ENCODE measurements at places on chromosomes 3 and 15.

DNA sequence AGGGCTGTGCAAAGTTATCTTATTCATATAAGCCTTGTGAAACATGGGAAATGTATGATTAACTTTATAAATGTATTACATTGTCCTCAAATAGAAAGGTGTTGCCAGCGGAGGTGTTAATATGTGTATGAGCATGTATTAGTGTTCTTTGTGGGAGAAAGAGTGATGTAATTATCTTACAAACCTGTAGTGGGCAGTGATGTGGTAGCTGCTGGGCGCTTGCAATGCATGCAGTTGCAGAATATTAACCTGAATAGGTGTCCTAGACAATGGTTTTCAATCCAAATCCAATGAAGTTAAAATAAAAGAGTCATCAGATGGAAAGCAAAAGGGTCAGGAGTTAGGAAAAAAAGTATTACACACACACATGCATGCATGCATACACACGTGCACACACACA is 881.3 kb upstream of the CADM2 start:
- no peak overlapping the region for H3K4me3 ChIP-seq
- H3K36me3 ChIP-seq = no peaks in the 10 kb centered on the region
- no peaks in the 10 kb centered on the region for H3K4me1 ChIP-seq
- DNase-seq = no peak
- H3K27ac ChIP-seq = no peak overlapping the region

- peaks cover 16% of the 10 kb centered on the region for H3K36me3 ChIP-seq
- no peak overlapping the region for H3K4me3 ChIP-seq
- no peak for DNase-seq
- no peak overlapping the region for H3K27ac ChIP-seq
Measured at GRCh38 chr3:128446821-128447220, 19.9 kb downstream of the DNAJB8 start.

GRCh38 chr15:35358824-35359223 is 187.1 kb downstream of the DPH6 start:
- H3K4me1 ChIP-seq = no peaks in the 10 kb centered on the region
- no peak for DNase-seq
- no peaks in the 10 kb centered on the region for H3K36me3 ChIP-seq
- no peak overlapping the region for H3K4me3 ChIP-seq

DNA sequence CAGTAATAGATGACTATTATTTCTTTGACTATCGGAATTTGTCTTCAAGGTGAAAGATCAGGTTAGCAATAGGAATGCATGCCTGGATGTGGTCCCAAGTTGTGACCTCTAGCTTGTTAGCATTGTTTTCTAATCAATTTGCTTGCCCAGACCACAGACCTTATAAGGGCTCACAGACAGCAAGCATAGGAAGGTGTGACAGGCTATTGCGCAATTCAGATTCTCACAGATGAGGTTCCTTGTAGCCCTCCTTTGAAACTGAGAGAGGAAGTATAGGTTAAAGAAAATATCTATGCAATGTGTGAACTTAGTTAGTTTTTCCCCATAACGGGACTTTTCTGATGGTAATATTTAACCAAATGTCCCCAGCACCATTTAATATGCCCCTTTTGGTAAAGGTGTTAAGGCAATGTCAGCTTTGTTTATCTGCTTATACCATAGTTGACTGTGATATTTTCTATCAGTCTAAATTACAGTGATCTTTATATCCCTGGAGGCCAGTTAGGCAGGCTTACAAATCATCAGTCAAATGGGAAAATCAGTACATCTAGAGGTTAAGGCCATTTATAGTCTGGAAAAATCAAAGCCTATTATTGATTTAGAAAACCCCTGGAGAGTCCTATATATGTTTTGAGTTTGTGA is 168.1 kb upstream of the MBNL1 start:
- no peak overlapping the region for H3K4me3 ChIP-seq
- no peak for DNase-seq
- peaks cover 6% of the 10 kb centered on the region for H3K27me3 ChIP-seq
- H3K36me3 ChIP-seq = no peaks in the 10 kb centered on the region
- H3K4me1 ChIP-seq = peaks cover 7% of the 10 kb centered on the region

- H3K4me3 ChIP-seq = no peak overlapping the region
- no peak for DNase-seq
- H3K27ac ChIP-seq = no peak overlapping the region
- H3K27me3 ChIP-seq = peaks cover 59% of the 10 kb centered on the region
- H3K36me3 ChIP-seq = no peaks in the 10 kb centered on the region
Measured at GRCh38 chr3:16536344-16536663, 22.8 kb upstream of the RFTN1 start.

DNA sequence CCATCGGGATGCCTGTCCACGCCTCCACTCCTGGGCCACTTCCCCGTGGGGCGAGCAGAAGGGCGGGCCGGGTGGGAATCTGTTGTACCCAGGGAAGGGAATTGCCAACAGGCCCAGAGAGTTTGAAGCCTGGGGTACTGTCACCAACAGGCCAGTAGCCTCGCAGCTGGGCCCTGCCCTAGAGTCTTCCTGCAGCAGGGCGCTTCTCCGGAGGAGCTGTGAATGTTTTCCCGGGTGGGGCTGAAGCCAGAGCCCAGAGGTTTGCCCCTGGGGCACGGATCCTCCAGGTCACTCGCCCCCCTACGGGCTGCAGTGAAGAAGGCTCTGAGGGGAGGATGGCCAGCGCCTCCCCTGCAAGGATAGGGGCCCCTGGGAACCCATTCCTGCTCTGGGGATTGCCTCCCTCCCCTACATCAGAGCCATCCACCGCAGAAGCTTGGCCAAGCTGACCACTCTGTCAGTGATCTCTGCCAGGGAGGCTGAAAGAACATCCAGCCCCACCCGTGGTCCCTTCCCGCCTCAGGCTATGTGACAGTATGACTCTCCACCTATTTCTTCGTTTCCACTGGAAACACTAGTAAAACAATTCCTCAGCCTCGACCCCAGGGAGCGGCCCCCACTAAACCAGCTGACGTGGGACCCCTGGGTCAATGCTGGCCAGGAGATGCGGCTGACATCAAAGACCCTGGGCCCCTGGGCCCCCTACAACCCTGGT is 16.8 kb downstream of the CIDEC start:
- no peak for DNase-seq
- H3K27ac ChIP-seq = no peak overlapping the region
- no peaks in the 10 kb centered on the region for H3K36me3 ChIP-seq
- H3K4me1 ChIP-seq = peaks cover 1% of the 10 kb centered on the region
- H3K27me3 ChIP-seq = peaks cover 10% of the 10 kb centered on the region
- no peak overlapping the region for H3K4me3 ChIP-seq

- no peak overlapping the region for H3K27ac ChIP-seq
- no peak overlapping the region for H3K4me3 ChIP-seq
- H3K27me3 ChIP-seq = peaks cover 7% of the 10 kb centered on the region
Measured at GRCh38 chr3:132232231-132232792, 84.9 kb upstream of the ACP3 start.

DNA sequence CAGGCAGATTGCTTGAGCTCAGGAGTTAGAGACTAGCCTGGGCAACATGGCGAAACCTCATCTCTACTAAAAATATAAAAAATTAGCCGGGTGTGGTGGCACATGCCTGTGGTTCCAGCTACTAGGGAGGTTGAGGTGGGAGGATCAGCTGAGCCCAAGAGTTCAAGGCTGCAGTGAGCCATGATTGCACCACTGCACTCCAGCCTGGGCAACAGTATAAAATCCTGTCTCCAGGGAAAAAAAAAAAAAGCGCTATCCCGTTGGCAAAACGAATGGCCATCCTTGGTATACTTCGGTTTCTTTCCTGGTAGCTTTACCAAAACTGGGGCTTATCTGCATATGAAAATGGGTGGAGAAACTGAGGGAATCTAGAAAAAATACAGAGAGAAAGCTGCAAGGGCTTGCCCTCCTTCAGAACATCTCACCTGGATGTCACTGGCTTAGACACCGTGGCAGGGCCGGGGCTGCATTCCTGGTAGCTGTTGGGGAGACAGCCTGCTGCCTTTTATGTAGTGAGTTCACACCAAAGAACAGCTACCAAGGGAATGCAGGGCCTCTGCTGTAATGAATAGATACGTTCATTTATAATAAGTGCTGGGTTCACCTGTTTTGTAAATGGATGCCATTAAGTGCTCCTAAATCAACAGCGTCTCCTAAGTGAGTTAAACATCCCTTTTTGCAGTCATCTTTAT is 96.0 kb downstream of the IQSEC1 start:
- H3K27me3 ChIP-seq = no peaks in the 10 kb centered on the region
- H3K4me1 ChIP-seq = peaks cover 51% of the 10 kb centered on the region
- H3K36me3 ChIP-seq = peaks cover 4% of the 10 kb centered on the region
- no peak overlapping the region for H3K4me3 ChIP-seq

GRCh38 chr3:134315286-134316106 is 58.8 kb downstream of the AMOTL2 start:
- H3K27ac ChIP-seq = no peak overlapping the region
- no peak overlapping the region for H3K4me3 ChIP-seq
- H3K36me3 ChIP-seq = no peaks in the 10 kb centered on the region
- DNase-seq = peak; percentile 25
- H3K27me3 ChIP-seq = peaks cover 44% of the 10 kb centered on the region

DNA sequence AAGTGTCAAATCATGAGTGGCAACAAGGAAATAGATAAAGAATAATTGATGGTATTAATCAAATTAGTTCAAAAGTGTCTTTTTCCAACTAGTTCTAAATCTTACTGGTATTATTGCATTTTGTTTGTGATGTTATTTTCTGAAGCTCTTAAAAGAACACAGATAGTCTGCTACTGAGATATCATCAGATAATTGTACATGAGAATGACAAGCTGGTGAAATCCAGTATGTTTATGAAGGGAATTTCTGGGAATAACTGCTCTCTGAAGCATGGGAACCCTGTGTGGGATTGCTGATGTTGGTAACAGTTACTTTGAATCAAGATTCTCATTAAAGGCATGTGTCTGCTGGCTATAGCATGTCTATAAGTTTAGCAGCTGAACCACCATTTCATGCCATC is 190.3 kb upstream of the CDIN1 start:
- H3K27ac ChIP-seq = no peak overlapping the region
- H3K4me3 ChIP-seq = no peak overlapping the region
- H3K4me1 ChIP-seq = no peaks in the 10 kb centered on the region
- H3K27me3 ChIP-seq = no peaks in the 10 kb centered on the region
- H3K36me3 ChIP-seq = no peaks in the 10 kb centered on the region

DNA sequence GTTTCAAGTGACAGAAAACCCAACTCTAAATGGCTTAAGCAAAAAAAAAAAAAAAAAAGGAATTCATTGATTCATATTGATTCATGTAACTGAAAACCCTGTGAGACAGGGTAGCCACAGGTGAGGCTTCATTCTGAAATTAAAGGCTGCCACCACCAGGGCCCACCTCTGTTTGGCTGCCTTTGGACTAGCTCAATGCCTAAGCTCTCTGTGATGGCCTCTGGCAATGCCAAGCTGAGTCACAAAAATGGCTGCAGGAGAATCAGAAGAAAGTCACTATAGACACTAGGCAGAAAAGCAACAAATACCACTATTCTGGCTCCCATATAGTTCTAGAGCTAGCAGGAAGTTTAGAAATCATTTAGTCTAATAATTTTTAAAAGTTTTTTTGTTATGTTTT is 38.2 kb upstream of the GYG1 start:
- H3K4me3 ChIP-seq = no peak overlapping the region
- DNase-seq = no peak
- H3K36me3 ChIP-seq = no peaks in the 10 kb centered on the region
- peaks cover 9% of the 10 kb centered on the region for H3K4me1 ChIP-seq
- H3K27ac ChIP-seq = no peak overlapping the region

GRCh38 chr15:32936283-32936918 is 218.6 kb downstream of the GREM1 start:
- H3K4me3 ChIP-seq = no peak overlapping the region
- H3K4me1 ChIP-seq = no peaks in the 10 kb centered on the region
- H3K36me3 ChIP-seq = no peaks in the 10 kb centered on the region
- DNase-seq = no peak

GRCh38 chr3:149479621-149480325 is 5.3 kb downstream of the TM4SF4 start:
- peaks cover 10% of the 10 kb centered on the region for H3K27me3 ChIP-seq
- H3K4me1 ChIP-seq = peaks cover 2% of the 10 kb centered on the region
- no peak overlapping the region for H3K27ac ChIP-seq
- no peaks in the 10 kb centered on the region for H3K36me3 ChIP-seq
- no peak overlapping the region for H3K4me3 ChIP-seq
- DNase-seq = no peak

DNA sequence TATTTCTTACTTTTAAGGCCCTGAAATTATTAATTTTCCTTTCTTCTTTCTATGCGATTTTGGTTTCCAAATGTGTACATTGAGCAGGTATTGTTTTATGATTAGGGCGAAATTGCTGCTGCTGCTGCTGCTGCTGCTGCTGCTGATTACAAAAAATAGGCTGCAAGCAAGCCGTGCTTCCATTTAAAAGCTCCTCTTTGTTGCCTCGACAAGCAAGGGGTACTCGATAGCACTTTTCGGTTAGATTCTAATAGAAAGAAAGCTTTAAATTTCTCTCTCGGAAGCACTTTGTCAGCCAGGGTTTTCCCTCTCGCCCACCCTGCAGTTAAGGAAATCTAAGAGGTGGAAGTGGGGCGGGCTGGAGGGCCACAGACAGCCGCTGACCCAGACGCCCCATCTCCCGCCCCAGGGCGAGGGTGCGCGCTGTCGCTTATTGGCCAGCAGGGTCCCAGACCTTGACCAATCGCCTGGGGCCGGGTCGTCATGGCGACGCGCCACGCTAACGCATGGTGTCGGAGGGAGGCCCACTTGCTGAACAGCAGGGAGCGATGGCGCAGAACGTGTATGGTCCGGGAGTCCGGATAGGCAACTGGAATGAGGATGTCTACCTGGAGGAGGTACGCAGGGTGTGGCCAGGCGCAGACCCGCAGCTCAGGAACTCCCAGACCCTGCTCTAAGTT is at the start of gene CFAP161:
CFAP161 (plus strand) TSS at position 489 of the 680 bp plus-strand sequence; CDS start at position 549, 60 bp downstream.
- peaks cover 4% of the 10 kb centered on the region for H3K4me1 ChIP-seq
- DNase-seq = peak; percentile 43
- peaks cover 76% of the 10 kb centered on the region for H3K27me3 ChIP-seq
- H3K27ac ChIP-seq = no peak within 1 kb of the TSS

All from activated CD8-positive, alpha-beta memory T cell treated with anti-CD3 and anti-CD28 coated beads, Interleukin-2, amount 10 ng/mL, durations not matched to agents 7 days and 5 days (primary cell).